ENCODE measurements at places on chromosomes 6 and 20.

GRCh38 chr6:108946695-108947094 is 98.5 kb downstream of the ARMC2 start:
- DNase-seq, result no peak

DNA sequence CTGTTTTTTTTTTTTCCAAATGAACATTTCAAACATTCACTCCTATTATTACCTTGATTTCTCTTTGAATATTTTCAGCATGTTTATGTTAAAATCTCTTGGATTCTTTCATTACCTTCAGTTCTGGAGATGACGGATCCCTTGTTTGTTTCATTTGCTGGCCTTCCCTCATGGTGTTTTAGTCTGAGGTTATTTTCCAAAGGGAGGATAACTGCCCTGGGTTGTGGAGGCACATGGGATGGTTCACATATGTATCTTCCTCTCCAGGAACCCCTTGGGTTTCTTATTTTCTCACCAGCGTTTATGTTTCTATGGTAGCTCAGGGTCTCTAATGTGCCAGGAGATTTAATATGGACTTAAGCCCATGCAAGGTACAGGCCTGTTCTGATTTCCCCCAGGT is 36.3 kb downstream of the ECT2L start:
- DNase-seq, result no peak

DNA sequence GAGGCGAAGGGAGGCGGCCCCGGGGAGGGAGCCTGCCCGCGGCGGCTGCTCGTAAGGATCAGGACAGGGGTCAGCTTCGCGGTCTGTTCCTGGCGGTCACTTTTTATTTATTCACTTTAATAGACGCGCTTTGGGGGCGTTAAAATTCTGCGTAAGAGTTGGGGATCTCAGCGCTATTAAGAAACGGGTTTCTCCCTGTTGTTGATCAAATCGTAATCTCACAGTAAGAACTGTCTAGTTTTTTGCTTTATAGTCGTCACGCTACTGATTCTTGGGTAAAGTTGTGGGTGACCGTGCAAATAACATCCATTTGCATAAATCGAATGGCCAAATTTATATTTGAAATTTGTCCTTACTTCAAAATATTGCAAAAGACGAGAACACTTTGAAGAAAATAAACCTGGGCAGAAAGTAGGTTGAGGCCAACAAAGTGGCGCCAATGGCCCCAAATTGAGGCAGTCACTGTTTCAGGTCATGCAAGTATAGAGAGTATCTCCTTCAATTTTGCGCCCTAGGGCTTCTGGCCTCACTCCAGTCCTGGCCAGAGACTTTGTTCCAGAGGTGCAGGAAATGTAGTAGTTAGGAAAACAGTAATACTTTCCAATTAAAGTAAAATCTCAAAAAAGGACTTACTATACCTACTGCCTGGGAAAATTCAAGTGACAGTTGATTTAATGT is 963 bp upstream of the RMND1 start:
- no peak for DNase-seq

GRCh38 chr6:122438975-122439374 is 32.6 kb downstream of the SERINC1 start:
- DNase-seq, result no peak

DNA sequence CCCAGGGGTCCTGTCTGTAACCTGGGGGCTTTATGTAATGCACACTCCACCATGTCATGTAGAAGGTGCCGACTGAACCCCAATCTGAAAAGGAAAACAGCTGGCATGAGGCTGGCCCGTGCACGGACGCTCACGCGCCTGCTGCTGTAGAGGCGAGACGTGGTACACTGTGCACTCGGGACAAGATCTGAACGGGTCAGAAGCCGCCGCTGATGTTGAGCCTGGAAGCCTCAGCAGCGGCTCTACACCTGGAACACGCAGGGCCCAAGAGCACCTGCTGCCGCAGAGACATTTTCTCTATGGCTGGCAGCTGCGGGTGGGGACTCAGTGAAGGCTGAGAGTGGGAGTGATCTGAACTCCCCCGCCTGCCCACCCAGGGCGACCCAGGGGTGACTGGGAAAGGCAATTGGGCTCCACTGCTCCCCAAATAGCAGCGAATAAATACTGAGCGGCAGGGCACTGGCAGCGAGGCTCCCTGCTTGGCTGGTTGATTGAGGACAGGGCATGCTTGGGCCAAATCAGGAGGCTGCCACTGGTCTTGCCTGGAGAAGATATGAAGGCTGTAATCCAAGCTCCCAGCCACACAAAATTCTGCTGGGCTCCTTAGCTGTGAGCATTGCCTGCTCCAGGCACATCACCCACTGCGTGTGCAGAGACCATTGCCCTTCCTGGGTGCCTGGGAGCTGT is 2.5 kb upstream of the OGFR start:
- DNase-seq, result no peak

GRCh38 chr20:237929-238328 is 10.9 kb downstream of the DEFB129 start:
- DNase-seq, result no peak
